Kidney capillary endothelial cell (primary cell): ENCODE measurements at places on chromosomes 7 and 10.

- DNase-seq, result no peak
Measured at GRCh38 chr10:30502266-30503060, 68.5 kb downstream of the MAP3K8 start.

DNA sequence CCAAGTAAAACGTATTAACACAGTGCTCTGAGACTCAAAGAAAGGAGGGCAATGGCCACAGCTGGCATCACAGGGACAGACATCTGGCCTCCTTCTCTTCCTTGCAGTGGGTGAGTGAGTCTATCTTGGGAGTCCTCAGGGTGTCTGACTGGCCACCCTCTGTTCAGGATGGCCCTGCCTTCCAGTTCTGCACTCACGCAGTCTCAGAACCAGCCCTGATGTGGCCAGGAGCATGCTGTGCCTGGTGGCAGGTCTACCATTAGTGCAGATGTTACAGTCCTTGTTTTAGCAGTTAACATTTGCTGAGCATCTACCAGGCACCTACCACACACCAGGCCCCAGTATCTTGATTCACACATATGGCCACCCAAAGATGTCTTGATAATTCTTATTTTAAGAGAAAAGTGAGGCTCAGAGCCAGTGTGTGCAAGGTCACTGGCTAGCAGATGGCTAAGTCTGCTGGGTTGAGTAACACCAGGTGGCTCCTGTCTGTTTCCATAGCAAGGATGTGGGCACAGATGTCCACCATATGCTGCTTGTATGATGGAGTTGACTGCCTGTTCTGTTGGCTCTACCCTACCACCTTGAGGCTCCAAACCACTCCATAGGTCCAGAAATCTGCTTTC is 23.2 kb upstream of the ARHGAP22 start:
- DNase-seq, result no peak

GRCh38 chr10:49627038-49627437 is 13.2 kb downstream of the CHAT start:
- DNase-seq, result no peak

DNA sequence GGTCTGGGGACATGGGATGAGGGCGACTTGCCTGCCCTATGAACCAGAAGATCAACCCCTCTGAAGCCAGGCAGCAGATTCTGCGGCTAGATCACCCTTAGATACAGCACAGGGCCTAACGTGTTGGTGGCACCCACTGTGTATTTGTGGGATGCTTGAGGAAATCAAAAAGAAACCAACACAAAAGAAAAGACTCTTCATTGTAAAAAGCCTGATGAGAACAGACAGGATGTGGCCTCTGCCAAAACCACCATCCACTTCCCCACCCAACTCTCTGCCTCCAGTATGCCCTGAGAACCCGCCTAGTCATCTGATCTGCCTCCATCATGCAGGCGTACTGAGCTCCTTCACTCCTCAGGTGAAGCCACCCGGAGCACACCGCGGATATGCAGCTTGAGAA is 97.2 kb upstream of the INSYN2A start:
- DNase-seq, result no peak

DNA sequence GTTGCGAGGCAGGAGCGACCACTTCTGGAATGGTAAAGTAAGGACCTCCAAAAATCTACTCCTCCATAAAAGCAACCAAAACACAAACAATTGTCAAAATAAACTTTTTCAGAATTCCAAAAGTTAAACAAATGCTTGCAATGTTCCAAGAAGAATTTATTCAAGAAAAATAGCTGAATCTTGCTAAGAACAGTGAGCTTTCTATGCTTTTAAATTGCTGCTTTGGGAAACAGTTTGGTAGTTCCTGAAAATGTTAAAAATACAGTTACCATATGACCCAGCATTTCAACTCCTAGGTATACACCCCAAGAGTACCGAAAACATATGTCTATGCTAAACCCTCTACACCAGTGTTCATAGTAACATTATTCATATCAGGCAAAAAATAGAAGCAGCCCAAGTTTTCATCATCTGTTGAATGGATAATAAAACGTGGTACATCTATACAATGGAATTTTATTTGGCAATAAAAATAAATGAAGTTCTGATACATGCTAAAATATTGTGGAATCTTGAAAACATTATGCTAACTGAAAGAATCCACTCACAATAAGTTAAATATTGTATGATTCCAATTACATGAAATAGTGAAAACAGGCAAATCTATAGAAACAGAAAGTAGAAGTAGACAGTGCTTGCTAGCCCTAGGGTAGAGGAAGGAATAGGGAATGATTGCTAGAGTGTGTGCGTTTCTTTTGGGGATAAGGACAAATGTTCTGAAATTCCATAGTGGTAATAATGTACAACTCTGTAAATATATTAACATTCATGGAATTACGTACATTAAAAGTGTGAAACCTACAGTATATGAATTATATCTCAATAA is 57.0 kb downstream of the LRRN3 start:
- DNase-seq, result no peak

DNA sequence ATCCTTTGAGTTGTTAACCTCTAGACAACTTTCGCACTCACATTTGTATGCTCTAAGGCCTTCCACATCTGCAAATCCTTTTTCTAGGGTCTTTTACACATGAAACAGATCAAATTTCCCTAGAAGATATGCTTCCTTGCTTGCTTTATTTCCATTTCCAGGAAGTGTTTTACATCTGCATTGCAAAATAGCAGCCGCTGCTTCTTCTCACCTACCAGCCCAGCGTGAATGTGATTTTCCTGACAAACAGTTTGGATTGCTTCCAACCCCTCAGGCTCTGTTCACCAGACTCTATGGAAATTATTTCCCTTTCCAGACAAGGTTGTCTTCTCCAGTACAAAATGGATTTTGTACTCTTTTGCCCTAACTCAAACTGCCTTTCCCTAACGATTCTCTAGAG is 50.9 kb upstream of the PAPSS2 start:
- DNase-seq, result no peak

DNA sequence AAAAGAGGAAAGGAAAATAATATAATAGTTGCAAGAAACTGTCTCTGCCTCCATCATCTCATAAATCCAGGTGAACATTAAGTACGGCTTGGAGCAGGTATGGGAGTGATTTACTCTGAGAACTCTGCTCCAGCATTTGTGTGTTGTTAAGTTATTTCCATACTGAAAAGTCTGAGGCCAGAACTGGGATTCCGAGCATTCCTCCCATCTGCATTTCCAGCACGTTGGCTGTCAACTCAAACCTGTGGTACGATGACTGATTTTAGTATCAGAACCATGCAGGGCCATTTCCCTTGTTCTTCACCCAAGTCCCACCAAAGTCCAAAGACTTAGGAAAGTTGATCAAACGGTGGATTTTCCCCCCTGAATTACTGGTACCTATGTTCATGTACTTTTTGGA is 104.9 kb downstream of the CREB5 start:
- DNase-seq, result no peak

- no peak for DNase-seq
Measured at GRCh38 chr7:91512958-91513357, 248.7 kb downstream of the FZD1 start.

GRCh38 chr10:15802375-15802949 is 57.8 kb downstream of the MINDY3 start:
- no peak for DNase-seq

DNA sequence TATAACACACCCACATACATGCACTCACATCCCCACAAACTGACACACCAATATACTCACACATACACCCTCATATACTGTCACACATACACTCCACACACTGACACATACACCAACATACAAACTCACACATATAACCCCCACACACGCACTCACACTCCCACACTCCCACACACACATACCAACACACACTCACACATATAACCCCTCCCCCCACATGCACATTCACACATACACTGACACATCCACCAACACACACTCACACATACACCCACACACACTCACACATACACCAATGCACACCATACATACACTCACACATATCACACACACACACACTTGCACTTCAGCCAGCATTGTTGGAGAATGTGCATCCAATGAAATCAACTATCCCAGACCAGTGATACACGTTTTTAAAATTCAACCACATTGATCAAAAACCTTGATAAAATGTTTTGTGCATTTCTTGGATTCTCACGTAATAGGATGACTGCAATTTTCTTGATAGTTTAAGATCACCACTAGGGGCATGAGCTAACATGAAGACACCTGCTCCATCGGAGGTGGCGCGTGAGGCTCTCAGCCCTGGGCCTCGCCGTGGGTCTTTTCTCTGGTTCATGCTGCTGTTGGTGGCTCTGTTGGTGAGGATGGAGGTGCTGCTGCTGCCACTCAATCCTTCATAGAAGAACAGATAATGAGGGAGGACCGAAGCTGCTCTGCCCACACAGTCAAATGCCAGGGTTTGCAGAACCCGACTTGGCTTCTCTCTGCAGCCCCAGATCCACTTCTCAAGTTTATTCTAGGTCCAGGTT is 32.1 kb upstream of the CHST15 start:
- no peak for DNase-seq
